NCI-H774 (cell line): ENCODE measurements at places on chromosomes 12 and 14.

GRCh38 chr14:23175823-23176222, 7.6 kb downstream of the SLC7A8 start:
- DNase-seq = no peak

DNA sequence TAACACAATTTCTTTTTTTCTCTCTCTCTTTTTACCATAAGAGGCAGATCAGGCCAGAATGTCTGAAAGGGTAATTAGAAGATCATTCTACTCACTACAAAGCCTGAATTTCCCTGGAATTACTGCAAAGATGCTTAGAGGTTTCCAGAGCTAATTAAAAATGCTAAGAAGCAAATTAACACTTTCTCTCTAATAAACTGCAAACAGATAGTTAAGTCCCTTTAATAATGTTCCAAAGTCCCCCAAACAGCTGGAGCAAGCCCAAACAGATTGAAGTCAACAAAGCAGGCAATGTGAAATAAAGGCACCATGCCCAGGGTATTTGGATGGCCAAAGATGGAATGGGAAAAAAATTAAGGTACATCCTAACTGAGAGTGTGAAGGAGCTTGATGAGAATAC, 208.8 kb upstream of the LRFN5 start:
- DNase-seq = no peak

DNA sequence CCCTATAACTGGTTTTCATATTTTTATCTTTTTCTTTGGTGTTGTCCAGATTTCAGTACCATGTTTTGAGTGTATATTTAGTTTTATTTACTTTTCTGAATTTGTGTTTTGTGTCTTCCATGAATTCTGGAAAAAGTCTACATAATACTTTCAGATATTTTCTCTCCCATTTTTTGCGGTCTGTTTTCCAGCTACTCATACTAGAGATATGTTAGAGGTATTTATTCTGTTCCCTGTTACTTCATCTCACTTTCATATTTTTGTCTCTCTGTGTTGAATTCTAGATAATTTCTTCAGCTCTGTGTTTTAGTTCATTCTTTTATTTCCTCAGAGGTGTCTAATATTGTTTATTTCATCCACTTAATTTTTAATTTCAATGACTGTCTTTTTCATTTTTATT, 74.2 kb downstream of the IFT81 start:
- DNase-seq = no peak

GRCh38 chr14:50871914-50872732, at the start of gene ABHD12B:
ABHD12B (plus strand) TSS chr14:50872053; CDS start chr14:50872175, 122 bp downstream.
- DNase-seq = no peak

GRCh38 chr12:9732921-9733461, at the start of gene CLECL1:
CLECL1 (minus strand) TSS chr12:9733097.
- no peak for DNase-seq

- no peak for DNase-seq
These were observed 9.8 kb upstream of the KRT83 start for GRCh38 chr12:52331039-52331438.
